ACHN (cell line): ENCODE measurements at places on chromosomes 5 and 9.

GRCh38 chr9:107221321-107221720, 61.8 kb upstream of the RAD23B start:
- DNase-seq, result no peak

DNA sequence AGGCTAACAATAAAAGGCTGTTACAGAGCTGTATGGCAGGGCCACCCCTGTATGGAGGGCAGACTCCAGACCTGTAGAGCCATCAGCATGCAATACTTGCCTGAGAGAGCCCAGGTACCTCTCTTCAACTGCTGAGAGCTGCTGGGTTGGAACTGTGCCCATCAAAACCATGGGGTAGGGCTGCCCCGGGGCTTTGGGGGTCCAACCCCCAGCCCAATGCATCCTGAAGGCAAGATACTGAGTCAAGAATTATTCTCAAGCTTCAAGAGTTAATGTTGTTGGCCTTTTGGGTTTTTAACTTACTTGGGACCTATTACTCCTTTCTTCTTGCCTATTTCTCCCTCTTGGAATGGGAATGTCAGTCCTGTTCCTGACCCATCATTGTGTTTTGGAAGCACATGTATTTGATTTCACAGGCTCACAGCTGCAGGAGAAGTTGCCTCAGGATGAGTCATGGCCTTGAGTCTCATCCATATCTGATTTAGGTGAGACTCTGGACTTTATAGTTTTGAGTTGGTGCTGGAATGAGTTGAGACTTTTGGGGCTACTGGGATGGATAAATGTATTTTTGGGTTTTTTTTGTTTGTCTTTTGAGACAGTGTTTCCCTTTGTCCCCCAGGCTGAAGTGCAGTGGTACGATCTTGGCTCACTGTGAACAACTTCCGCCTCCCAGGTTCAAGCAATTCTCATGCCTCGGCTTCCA, 21.0 kb upstream of the CDK7 start:
- DNase-seq, result no peak

DNA sequence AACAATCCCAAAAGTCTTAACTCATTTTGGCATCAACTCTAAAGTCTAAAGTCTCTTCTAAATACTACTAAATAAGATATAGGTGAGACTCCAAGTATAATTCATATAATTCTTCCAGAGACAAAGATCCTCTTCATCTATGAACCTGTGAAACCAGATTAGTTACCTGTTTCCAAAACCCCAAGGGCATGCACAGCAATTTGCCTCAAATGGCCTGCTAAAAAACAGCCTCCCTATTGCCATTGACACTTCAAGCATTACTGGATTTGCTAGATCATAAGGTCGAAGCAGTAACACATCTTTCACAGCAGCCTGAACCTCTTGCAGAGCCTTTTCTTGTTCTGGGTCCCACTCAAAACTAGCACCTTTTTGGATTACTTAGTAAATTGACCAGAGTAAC, 20.3 kb upstream of the GABRG2 start:
- DNase-seq, result no peak

DNA sequence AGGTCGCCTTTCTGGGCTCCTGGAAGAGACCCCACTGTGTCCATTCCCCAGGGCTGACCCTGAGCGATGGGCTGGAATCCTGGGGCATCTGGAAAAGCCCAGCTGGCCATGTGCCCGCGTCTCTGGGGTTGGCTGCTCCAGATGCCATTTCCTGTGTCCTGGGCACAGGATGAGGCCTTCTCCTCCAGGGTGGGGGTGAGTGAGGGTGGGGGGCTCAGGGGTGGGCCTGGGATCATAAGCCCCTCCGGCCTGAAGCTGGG, 30.7 kb downstream of the PAEP start:
- no peak for DNase-seq

DNA sequence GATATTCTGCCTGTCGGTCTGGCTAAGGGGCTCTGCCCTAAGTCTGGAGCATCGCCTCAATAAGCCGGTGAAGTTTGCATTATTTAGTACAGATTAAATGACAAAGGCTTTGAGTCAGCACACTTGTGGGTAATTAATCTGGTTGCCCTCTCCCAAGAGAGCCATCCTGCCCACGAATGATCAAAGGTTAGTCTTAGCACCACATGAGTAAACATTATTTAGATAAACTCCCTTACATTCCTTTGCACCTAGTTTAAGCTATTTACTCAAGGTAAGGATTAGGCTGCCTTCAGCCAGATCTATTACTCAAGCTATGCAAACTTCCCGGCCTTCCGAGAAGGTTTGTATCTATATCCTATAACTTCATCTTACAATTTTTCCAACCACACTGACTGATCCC, 572.1 kb downstream of the CHSY3 start:
- no peak for DNase-seq

- DNase-seq, result peak; percentile 10
Observed at GRCh38 chr5:15183520-15183919, 311.9 kb upstream of the ANKH start.

DNA sequence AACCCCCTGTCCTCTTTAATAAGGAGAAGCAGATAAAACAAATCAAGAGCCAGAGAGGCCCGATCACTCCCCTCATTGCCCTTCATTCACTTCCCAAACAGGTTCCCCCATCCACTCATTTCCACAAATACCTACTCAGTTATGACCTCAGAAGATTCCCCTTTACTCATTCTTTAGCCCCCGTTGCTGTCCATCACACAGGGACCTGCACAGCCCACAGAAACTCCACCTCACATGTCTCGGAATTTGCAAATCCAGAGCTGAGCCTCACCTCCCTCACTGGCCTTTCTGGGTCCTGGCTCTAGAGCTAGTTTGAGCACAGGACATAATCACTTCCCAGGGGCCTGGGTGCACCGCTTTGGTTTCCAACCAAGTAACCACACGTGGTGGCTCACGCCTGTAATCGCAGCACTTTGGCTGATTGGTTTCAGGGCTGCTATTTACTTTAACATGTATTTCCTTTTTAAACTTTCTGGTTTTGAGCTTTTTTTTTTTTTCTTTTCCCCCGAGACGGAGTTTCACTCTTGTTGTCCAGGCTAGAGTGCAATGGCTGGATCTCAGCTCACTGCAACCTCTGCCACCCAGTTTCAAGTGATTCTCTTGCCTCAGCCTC, 17.8 kb downstream of the ATP6V0E1 start:
- no peak for DNase-seq

DNA sequence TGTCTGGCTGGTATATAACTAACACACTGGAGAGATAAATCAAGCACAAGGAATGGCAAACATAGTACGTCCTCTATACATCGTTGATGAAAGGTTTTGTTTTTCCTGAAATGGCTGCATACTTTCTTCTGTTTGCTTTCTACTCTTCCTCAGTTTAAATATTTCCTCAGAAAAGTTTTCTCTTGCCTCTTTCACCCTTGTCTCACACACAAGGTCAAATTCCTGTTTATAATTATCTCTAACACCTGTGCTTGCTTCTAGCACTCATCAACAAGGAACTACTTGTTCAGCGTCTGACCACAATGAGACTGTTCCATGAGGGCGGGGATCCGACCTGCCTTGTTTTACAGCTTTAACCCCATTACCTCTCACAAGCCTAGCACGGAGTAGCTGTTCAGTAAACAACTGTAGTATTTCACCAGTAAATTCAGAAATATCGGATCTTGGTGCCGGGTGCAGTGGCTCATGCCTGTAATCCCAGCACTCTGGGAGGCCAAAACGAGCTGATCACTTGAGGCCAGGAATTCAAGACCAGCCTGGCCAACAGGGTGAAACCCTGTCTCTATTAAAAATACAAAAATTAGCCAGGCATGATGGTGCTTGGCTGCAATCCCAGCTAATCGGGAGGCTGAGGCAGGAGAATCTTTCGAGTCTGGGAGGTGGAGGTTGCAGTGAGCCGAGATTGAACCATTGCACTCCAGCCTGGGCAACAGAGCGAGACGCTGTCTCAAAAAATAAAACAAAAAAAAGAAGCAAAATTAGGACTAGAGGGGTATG, 37.0 kb downstream of the NR6A1 start:
- DNase-seq, result peak; percentile 42

DNA sequence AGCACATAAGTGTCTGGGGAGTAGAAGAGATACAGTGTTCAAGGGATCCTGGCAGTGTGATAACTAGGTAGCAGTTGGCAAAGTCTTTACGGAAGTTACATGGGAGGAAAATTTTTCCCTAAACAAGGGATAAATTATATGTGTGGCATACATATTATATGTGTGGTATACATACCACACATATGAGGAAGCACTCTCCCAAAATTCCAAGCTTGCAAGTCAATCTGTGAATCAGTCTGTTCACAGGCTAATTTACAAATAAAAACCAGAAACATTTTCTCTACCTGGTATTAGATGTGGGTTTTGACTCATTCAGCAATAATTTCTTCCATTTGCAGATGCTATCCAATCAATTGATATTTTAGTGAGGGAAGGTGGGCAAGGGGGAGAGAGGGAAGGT, 110.0 kb downstream of the ISOC1 start:
- no peak for DNase-seq

DNA sequence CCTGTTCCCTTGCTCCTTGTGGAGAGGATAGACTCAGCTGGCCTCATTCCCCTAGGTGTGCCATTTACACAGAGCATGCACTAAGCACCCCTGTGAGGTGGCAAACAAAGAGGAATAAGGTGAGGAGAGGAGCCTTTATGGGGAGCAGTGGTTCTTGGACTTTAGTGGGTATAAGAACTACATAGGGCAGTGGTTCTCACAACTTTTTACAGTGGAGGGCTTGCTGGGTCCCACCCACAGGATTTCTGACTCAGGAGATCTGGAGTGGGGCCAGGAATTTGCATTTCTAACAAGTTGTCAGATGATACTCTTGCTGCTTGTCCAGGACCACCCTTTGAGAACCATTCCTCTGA, 42.0 kb downstream of the CSF1R start:
- DNase-seq, result no peak

DNA sequence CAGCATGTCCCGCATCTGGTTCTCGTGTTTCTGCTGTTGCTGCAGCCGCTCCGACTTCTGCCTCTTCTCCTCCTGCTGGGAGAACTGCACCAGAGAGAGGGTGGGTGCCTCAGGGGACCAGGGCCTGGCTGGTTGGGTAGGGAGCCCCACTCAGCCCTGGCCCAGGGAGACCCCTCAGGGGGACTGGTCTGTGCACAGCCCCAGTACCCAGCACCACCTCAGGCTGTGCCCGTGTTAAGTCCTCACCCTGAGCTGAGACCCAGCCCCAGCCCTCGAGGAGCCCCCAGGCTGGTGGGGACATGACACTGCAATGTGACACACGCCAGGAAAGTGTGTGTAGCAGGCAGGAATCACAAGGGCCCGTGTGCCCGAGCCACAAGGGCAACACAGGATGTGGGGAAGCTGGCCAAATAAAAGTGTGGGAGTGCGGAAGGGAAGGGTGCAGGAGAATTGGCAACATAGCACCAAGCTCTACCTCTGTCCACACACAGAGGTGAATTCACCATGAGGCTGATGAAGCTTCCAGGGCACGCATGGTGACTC, 48.2 kb upstream of the FBXW11 start:
- no peak for DNase-seq

GRCh38 chr5:2112173-2113025, 229.7 kb upstream of the IRX4 start:
- DNase-seq, result no peak

- no peak for DNase-seq
Observed at GRCh38 chr5:67652201-67652600, 455.6 kb upstream of the CD180 start.

GRCh38 chr9:98074115-98074990, 17.8 kb downstream of the NANS start:
- peak; percentile 61 for DNase-seq

DNA sequence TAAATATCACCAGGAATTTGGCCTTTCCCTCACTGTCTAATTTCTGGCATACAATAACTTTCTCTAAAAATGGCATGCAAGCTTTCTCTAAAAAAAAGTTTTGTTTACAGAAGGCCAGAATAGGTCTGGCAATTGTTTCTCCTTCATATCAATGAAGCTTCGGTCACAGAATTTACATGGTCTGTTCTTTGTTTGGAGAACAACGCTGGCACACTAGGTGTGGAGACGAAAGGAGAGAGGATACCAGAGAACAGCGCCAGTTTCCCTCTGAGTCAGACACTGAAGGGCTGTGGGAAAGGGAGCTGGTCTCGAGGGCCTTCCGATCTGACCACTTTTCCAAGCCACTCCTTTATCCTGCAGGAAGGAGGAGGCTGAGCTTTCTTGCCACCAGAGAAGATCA, 60.1 kb upstream of the ITGA1 start:
- no peak for DNase-seq

DNA sequence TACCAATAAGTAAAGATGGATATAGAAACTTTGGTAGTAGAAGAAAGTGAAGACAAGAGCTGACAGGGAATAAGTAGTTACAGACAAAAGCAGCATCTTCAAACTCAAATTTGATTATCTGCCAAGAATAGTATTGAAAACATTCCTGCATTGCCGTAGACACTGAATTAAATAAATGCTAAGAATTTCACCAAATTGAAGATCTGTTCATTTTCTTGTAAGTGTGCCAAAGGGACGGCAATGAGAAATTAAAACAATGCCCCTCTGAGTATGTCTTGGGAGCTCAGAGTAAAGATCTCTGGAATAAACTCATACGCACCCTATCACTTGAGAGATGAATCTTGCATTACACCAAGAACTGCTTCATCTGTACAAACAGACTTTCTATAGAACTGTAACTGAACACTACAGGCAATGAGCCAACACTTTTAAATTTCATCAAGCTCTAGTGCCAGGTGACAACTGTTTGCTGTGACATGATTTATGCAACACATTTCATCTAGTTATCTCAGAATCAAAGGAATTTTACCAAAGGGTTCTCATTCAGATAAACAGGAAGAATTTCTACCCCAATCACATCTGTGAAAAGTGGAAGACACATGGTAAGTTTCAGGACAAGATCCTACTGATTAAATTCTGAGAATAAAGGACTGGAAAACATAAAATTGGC, 66.9 kb downstream of the RFX3 start:
- no peak for DNase-seq

DNA sequence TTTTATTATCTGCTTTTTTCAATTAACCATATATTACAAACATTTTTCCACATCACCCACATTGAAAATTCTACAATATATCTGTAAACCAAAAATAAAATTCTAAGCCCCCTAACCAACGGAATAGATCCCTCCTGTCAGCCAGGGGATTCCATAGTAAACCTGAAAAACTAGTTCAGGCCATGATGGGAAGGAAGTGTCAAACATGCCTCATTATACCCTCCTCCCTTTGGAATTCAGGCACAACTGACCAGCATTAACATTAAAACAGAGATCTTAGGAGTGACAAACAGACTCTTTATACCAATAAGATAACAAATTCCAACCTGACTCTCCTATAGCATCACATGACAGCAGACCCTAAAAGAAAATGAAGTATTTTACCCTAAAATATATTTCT, 113.7 kb upstream of the DMRT1 start:
- no peak for DNase-seq

- no peak for DNase-seq
Observed at GRCh38 chr9:126429190-126429589, 102.6 kb downstream of the MVB12B start.
